ENCODE measurements at places on chromosomes 5 and 9. TPM values are rescaled to one million over a fixed set of nuclear protein-coding genes. Genes with fewer than 3 reads are reported as not detected.

The PKD2L2 gene
- total RNA-seq = not detected

The ECPAS gene
- total RNA-seq = 114 TPM

The OR13C4 gene
- total RNA-seq = not detected

The MARCHF3 gene
- 16.9 TPM for total RNA-seq

The TMEM174 gene
- total RNA-seq = not detected

The CCDC180 gene
- total RNA-seq = 4.2 TPM

The TNFSF15 gene
- 2.4 TPM for total RNA-seq

The OR13D1 gene
- total RNA-seq = not detected

Data from fibroblast of the aortic adventitia (primary cell).